Nephron progenitor cell (in vitro differentiated cells): ENCODE measurements at places on chromosomes 2 and 18.

DNA sequence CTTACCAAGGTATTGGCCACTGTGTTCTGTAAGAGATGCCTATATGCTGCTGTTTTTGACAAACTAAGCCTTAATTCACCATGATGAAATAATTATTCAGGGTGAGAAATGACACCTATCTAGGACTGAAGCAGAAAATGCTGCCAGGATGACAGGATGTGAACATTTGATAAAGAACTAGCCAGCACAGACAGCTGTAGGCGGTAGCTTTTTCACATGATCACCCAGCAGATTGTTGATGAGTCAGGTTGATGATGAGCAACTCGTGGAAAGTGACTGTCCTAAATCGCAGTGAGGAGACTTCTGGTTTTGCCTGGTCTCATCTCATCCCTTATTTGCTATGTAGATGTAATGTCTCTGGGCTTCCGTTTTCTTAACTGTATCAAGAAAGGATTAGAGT is 144.1 kb downstream of the PRPF40A start:
- DNase-seq: no peak

DNA sequence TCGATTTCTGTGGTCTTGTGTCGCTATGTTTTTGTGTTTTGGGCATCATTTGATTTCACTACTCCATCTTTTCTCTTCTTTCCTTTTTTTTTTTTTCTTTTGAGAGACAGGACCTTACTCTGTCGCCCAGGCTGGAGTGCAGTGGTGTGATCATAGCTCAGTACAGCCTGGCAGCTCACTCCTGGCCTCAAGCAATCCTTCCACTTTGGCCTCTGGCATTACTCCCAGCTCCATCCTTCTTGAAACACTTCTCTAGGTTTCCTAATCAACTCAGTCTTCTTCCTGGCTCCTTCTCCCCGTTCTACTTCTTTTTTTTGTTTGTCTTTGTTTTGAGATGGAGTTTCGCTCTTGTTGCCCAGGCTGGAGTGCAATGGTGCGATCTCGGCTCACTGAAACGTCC is 26.5 kb downstream of the TCF23 start:
- no peak for DNase-seq

GRCh38 chr2:54589340-54590215 is 133.5 kb downstream of the SPTBN1 start:
- DNase-seq: no peak

GRCh38 chr2:65388596-65389390 is 43.6 kb downstream of the SPRED2 start:
- DNase-seq: no peak

GRCh38 chr2:196939371-196939770 is 12.9 kb upstream of the PGAP1 start:
- DNase-seq: no peak

DNA sequence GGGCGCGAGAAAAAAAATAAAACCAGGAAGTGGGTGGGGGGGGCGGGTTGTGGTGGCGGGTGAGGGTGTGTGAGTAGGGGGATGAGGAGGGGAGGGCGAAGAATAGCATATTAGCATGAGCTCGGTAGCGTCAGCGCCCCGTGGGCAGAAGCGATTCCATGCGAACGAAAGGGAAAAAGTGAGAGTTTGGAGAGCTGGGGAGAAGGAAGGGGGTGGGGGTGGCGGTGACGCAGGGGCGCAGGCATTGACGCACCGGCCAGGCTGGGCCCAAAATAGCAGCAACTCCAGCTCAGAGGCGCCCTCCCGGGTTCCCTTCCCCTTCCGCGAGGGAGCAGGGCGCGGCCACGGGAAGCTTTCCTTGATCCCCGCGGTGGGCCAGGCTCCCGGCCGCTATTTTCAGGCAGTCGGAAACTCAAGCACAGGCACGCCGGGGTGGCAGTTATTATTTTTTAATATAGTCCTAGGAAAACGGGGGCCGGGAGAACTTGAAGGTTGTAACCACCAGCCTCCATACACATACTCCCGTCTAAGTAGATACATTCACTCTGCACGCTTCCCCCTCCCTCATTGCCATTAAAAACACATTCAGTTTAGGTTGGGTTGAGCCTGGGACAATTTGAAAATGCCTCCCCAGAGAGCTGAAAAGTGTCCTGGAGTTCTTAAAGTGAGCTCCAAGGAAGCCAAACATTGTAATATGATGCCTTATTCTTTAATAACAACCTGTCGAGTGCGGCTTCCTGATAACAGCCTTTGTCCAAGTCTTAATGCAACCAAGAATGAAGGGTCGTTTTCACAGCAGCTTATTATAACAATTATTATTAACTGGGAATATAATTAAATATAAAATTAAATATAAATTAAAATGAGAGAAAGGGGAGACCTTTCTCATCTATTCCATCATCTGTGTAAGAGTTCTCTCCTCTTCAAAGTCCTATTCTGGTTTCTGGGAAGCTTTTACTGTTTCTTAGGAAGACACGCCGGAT is 2.3 kb upstream of the NR4A2 start:
- peak; percentile 66 for DNase-seq

- DNase-seq: no peak
These were observed 134.5 kb upstream of the CAB39 start for GRCh38 chr2:230578106-230578505.

DNA sequence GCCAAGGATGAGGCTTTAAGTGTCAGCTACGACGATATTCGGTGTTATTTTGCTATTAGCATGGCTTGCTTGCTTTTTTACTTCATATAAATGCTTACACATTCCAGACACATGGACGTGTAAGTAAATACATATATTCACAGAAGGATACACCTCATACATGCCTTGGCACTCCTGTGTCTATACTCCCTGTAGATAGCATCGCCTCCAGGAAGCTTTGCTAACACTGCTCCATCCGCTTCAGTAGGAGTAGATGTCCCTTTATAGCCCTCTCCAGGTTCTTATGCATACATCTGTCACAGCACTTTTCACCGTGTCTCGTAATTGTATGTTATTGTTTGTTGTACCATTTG is 27.5 kb upstream of the KCTD1 start:
- no peak for DNase-seq

DNA sequence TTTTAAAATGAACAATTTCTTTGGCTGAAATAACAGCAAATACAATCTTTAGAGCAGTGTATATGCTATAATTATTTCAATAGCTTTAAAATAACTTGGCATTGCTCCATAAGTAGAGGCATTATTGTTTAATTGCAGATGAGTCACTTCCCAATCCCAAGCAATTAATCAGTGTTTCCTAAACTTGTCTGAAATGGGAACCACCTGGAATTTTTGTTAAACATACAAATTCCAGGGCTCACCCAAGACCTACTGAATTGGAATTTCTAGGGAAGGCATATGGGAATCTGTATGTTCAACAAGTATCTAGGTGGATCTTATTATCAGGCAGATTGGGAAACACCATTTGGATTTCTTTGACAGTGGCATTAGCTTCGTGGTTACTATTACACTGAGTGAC is 27.1 kb upstream of the FMNL2 start:
- DNase-seq: no peak

DNA sequence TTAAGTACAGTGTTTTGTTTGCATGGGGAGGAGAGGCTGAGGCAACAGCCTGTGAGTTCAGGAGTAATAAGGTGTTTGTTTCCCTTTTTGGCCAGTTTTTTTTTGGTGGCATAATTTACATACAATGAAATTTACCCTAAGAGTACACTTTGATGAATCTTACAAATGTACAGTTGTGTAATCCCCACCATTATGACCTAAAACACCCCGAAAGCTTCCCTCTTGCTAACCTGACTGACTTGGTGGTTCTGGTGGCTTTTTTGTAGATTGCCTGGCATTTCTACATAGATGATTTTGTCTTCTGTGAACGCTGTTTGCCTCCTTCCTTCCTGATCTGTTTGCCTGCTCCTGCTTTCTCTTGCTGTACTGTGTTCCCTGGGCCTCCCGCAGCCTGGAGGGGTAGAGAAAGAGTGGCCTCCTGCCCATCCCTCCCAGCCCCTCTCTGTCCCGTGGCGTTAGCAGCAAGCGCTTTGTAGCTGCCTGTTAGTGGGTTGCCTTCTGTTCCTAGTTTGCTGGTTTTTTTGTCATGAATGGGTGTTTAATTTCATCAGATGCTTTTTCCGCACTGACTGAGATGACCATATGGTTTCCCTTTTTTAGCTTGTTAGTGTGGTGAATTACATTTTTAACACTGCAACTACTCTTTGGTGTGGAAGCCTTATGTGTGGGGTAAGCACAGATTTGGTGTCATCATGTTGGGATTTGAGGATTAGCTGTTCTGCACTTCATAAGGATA is 32.1 kb downstream of the ASAP2 start:
- DNase-seq: no peak

GRCh38 chr2:1016500-1016899 is 65.9 kb downstream of the SNTG2 start:
- no peak for DNase-seq
